Transverse colon (tissue), 4 donors: ENCODE measurements at places on chromosomes 11 and 22. TPM values are rescaled to one million over a fixed set of nuclear protein-coding genes. Genes with fewer than 3 reads are reported as not detected.

- H3K36me3 ChIP-seq: no peaks in the 10 kb centered on the region
- H3K27ac ChIP-seq: no peak overlapping the region
- H3K27me3 ChIP-seq: peaks cover 14% of the 10 kb centered on the region
- DNase-seq: no peak
- H3K4me1 ChIP-seq: no peaks in the 10 kb centered on the region
Observed at GRCh38 chr11:1409108-1409851, 19.5 kb downstream of the BRSK2 start.

GRCh38 chr11:95092549-95093324 is 3.1 kb downstream of the ENDOD1 start:
- H3K4me1 ChIP-seq: peaks cover 58% of the 10 kb centered on the region
- H3K36me3 ChIP-seq: no peaks in the 10 kb centered on the region
- peak overlapping the region; percentile 97 for H3K27ac ChIP-seq
- H3K27me3 ChIP-seq: no peaks in the 10 kb centered on the region

GRCh38 chr22:27554106-27554811 is 247.3 kb downstream of the MN1 start:
- H3K4me1 ChIP-seq: no peaks in the 10 kb centered on the region
- peak; percentile 51 for DNase-seq
- H3K4me3 ChIP-seq: no peak overlapping the region
- no peaks in the 10 kb centered on the region for H3K36me3 ChIP-seq
- no peak overlapping the region for H3K27ac ChIP-seq

DNA sequence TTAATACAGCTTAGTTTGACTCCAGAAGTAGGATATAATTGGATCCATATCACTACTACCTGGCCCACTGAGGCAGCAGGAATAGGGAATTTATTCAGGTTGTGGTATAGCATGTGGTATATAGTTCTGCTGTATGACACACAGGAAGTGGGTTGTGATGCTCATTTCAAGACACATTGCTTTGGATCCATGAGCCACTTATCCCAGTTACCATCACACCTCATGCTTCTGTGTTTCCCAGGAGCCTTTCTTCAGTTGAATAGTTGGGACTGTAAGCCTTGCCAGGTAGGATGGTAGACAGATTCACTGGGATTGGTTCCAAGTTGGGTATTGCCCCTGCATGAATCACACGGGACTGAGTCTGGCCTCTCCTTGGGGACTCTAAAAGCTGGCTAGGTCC is 9.9 kb upstream of the SLC37A2 start:
- H3K27ac ChIP-seq: no peak overlapping the region
- H3K4me3 ChIP-seq: no peak overlapping the region
- no peaks in the 10 kb centered on the region for H3K27me3 ChIP-seq
- no peaks in the 10 kb centered on the region for H3K36me3 ChIP-seq
- DNase-seq: no peak

- peaks cover 11% of the 10 kb centered on the region for H3K4me1 ChIP-seq
- H3K4me3 ChIP-seq: no peak overlapping the region
- H3K27ac ChIP-seq: no peak overlapping the region
- no peaks in the 10 kb centered on the region for H3K27me3 ChIP-seq
- no peaks in the 10 kb centered on the region for H3K36me3 ChIP-seq
- DNase-seq: peak; percentile 25
Observed at GRCh38 chr11:13883042-13883441, 79.5 kb upstream of the SPON1 start.

DNA sequence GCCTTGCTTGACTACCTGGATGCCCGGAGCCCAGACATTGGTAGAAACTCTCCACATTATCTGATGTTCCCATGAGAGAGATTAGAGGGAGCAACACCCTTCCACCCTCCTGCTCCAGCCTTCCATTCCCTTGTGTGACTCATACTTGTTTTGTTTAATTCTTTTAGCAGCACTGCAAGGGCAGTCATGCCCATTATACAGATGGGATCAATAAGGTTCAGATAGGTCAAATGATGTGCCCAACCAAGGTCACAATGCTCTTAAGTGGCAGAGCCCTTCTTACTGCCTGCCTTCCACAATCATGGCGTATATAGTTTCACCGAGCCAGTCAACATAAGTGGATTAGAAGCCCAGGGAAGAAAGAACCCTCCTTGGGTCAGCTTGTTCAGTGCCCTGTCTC is 6.6 kb upstream of the CCDC134 start:
- H3K36me3 ChIP-seq: no peaks in the 10 kb centered on the region
- no peak for DNase-seq
- H3K4me3 ChIP-seq: no peak overlapping the region
- no peak overlapping the region for H3K27ac ChIP-seq
- H3K4me1 ChIP-seq: no peaks in the 10 kb centered on the region
- H3K27me3 ChIP-seq: no peaks in the 10 kb centered on the region

DNA sequence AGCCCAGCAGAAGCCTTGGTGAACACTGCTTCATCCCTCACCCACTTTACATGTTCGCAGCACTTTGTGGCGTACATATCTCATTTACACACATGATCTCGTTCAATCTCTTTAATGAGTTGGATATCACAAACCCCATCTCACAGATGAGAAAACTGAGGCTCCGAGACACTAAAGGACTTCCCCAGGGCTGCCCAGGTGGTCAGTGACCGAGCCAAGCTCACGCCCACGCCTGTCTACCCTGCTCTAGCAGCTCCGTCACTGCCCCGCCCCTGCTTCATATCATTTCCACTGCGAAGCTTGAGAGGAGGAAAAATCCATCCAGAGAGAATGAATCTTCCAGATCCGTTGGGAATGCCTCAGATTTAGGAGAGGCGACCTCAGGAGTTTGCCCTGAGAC is 11.8 kb upstream of the DSCAML1 start:
- peak; percentile 53 for DNase-seq
- no peak overlapping the region for H3K4me3 ChIP-seq
- peak overlapping the region; percentile 15 for H3K27ac ChIP-seq
- H3K4me1 ChIP-seq: peaks cover 21% of the 10 kb centered on the region

DNA sequence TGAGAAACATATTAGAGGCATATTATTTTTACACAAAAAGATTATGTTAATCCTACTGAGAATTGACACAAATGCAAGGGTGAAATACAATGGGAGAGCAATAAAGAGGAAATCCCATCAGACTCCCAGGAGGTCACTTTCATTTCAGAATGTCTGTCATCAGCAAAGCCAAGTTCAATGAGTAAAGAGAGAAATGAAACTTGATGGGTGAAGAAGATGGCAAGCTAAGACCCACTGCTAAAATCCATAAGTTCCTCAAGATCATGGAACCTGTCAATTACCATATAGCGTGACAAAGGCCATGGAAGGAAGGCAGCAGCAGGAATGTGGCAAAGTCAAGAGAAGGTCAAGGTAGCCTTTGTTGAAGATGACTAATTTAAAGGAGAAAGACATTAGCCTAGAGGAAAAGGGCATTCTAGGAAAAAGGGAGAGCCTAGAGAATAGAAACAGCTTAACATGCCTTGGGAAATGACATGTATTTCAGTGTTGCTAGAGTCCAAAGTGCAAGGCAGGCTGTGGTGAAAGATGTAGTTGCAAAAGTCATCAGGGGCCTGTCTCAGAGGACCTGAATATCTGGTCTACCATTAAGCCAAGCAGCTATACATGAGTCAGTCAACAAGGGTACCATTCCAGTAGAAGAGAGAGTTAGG is 43.1 kb downstream of the FAM168A start:
- no peak overlapping the region for H3K4me3 ChIP-seq
- H3K4me1 ChIP-seq: peaks cover 3% of the 10 kb centered on the region
- H3K27ac ChIP-seq: no peak overlapping the region
- no peaks in the 10 kb centered on the region for H3K36me3 ChIP-seq

- H3K4me3 ChIP-seq: no peak overlapping the region
- DNase-seq: no peak
- no peaks in the 10 kb centered on the region for H3K27me3 ChIP-seq
Observed at GRCh38 chr11:130706572-130706971, 209.7 kb downstream of the SNX19 start.

DNA sequence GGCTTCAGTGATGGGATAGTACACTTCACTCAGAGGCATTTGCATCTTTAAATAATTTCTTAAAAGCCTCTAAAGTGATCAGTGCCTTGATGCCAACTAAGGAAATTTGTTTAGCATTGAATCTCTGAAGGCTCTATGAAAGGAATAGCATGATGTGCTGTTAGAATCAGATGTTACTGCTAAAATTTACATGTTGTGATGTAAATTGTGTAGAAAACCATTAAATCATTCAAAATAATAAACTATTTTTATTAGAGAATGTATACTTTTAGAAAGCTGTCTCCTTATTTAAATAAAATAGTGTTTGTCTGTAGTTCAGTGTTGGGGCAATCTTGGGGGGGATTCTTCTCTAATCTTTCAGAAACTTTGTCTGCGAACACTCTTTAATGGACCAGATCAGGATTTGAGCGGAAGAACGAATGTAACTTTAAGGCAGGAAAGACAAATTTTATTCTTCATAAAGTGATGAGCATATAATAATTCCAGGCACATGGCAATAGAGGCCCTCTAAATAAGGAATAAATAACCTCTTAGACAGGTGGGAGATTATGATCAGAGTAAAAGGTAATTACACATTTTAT is 4.6 kb downstream of the MALAT1 start:
- peak overlapping the region; percentile 91 for H3K4me3 ChIP-seq
- no peaks in the 10 kb centered on the region for H3K36me3 ChIP-seq

DNA sequence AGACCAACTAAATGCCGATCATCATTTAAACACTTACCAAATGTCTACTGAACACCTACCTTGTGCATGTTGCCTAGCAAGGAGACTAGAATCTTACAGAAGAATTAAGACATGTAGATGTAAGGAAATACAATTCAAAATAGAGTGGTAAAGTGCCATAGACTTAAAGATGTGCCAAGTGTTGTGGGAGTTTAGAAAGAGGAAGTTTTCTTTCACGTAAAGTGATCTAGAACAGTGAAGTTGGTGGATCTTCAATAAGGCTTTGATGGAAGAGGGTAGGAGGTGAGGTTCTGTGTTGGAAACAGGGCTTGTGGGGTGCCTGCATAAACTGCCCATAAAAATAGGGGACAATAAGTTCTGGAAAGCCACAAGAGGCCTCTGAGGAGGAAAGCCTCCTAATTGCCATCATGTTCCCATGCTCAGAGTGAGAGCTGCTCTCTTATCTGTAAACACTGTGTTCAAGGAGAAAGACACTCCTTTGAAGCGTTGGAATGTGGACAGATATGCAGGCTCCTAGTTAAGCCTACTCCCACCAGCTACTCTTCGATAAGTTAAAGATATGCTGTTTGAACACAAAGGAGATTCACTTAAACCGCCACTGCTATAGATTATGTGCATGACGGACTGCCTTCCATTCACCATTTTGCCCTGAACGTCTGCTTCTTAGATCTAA is 66.7 kb downstream of the HSD17B12 start:
- H3K36me3 ChIP-seq: no peaks in the 10 kb centered on the region
- no peak for DNase-seq
- H3K27me3 ChIP-seq: no peaks in the 10 kb centered on the region
- no peaks in the 10 kb centered on the region for H3K4me1 ChIP-seq
- no peak overlapping the region for H3K4me3 ChIP-seq

GRCh38 chr11:75204685-75205563 is 35.6 kb upstream of the TPBGL start:
- H3K27ac ChIP-seq: no peak overlapping the region
- no peaks in the 10 kb centered on the region for H3K27me3 ChIP-seq
- no peak overlapping the region for H3K4me3 ChIP-seq
- peak; percentile 90 for DNase-seq

DNA sequence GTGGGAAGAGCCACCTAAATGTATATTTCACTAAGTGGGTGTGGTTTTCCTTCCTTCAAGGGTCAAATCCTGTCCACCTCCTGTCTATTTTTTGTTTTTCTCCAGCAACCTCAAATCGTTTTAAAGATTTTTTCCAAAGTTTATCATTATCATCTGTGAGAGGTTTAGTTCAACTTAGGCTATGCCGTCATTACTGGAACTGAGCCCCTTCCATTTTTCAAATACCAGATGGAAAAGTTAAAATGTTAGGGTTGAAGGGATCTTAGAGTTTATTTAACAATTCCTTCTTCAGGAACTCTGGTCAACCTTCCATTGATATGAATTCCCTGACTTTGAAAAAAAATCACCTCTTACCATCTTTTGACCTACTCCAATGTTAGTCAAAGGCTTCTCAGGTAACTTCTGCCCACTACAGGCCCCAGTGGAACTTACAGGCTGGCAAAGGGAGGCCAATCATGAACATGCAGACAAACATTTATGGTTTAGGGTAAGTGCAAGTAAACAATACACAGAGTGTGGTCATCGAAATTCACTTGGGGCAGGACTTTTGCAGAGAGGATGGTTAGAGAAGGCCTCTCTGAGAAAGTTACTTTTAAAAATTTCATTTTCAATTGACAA is 45.2 kb downstream of the SYN3 start:
- H3K36me3 ChIP-seq: no peaks in the 10 kb centered on the region
- H3K27me3 ChIP-seq: peaks cover 3% of the 10 kb centered on the region
- no peak for DNase-seq
- no peaks in the 10 kb centered on the region for H3K4me1 ChIP-seq

DNA sequence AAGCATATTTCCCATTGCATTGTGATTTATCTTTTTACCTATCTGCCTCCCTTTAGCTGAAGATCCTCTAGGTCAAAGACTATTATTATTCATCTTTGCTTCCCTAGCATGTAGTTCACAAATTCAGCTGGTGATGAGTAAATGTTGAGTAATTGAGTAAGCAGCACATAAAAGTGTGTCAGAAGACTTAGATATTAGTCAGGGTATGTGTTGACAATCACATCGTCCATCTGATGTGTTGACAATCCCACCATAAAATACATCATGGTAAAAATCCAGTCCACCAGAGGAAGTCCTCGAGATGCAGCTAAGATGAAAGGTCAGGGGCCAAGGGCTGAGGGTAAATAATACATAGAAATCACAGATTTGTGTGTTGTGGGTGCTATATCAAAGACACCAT is 22.9 kb upstream of the ABTB2 start:
- no peaks in the 10 kb centered on the region for H3K27me3 ChIP-seq
- H3K27ac ChIP-seq: no peak overlapping the region
- DNase-seq: no peak
- H3K4me3 ChIP-seq: no peak overlapping the region

- no peaks in the 10 kb centered on the region for H3K4me1 ChIP-seq
- no peak for DNase-seq
- H3K4me3 ChIP-seq: no peak overlapping the region
- H3K36me3 ChIP-seq: no peaks in the 10 kb centered on the region
- no peak overlapping the region for H3K27ac ChIP-seq
Observed at GRCh38 chr22:26023104-26023775, 146.0 kb upstream of the SEZ6L start.

GRCh38 chr11:114058026-114058706 is 1.3 kb upstream of the ZBTB16 start:
- peaks cover 2% of the 10 kb centered on the region for H3K36me3 ChIP-seq
- no peak for DNase-seq
- H3K27ac ChIP-seq: peak overlapping the region; percentile 97
- H3K4me3 ChIP-seq: peak overlapping the region; percentile 96

Gene RGL4
- 1.1 TPM for total RNA-seq

Gene OR1S1
- total RNA-seq: not detected

Gene CCDC81
- 0.41 TPM for total RNA-seq

Gene GAS2L1
- 21.1 TPM for total RNA-seq

Gene GAL3ST1
- 5.6 TPM for total RNA-seq

Gene MRPL48
- total RNA-seq: 10.5 TPM

Gene OR51B4
- total RNA-seq: not detected

Gene PRG3
- not detected for total RNA-seq

Gene HYLS1
- total RNA-seq: 3.4 TPM

Gene VSIG2
- 115 TPM for total RNA-seq

Gene HORMAD2
- not detected for total RNA-seq

Gene ZNF280A
- total RNA-seq: not detected
